ENCODE measurements at places on chromosomes 1 and 21.

DNA sequence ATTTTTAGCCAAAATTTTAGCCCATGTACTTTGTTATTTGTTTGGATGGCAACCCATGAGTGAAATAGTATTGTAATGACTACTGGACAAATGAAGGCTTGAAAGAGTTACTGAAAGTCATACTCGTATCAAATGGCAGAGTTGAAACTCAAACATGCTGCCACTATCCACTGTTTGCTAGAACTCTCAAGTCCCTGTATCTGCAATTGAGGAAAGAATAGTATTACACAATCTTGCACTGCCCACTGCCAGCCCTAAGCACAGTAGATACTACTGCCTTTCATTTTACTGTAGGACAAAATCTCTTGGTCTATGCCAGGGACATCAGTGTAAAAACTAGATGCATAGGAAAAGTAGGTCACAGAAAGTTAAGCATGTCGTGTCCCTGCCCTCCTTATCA lies 581.1 kb upstream of the PLXNA2 start:
- no peak for DNase-seq

GRCh38 chr21:42781150-42781970 lies 98.0 kb downstream of the WDR4 start:
- DNase-seq = no peak

GRCh38 chr1:40763742-40764532 lies 19.6 kb upstream of the KCNQ4 start:
- peak; percentile 26 for DNase-seq

GRCh38 chr1:213281640-213282301 lies 230.7 kb downstream of the RPS6KC1 start:
- DNase-seq = no peak

DNA sequence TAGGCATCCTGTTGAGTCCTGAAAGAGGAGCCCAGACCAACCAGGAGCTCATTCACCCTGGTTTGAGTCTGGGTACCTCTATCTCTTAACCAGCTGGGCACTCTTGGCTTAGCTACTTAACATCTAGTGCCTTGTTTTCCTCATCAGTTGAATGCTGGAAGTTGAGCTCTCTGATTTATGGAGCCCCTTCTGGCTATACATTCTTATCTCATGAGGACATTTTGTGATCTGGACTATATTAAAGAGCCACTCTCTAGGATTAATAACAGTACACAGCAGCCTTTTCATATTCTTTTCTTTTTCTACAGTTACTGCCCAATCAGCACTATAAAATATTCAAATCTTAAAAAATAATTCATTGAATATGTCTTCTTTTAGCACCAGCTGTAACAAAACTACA lies 296.9 kb upstream of the RUNX1 start:
- DNase-seq = no peak

DNA sequence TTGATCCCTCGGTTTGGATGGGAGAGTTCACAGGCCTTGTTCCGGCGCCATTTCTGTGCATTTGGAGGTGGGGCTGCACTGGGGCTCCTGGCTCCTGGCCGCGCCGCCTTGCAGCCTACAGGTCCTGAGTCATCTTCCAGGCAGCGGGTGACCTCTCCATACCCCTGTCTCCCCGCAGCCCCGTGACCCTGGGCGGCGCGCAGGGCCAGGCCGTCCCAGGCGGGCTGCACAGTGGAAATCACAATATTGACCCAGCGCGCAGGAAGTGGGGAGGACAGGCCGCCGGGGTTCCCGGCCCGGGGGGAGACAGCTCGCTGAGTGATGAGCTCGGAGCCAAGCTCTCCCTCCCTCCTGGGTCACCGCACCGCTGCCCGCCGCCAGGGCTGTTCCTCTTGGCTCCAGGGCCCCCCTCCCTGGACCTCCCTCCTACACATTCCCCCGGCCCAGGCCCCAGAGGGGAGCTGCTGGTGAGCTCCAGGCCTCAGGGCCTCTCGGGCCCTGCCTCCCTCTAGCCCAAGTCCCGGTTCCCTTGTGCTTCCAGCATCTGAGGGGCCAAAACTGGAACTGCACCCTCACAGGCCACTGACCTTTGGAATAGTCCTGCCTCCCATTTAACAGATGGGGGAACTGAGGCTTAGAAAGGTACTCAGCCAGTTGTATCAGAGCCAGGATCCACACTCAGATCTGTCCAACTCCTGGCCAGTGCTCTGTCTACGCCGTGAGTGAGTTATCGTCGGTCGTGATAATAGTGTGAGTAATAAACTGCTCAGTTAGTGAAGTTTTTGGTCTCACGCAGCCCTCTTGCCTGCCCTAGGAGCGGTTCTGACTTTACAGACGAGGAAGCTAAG lies 142.9 kb upstream of the WNT4 start:
- DNase-seq = no peak

DNA sequence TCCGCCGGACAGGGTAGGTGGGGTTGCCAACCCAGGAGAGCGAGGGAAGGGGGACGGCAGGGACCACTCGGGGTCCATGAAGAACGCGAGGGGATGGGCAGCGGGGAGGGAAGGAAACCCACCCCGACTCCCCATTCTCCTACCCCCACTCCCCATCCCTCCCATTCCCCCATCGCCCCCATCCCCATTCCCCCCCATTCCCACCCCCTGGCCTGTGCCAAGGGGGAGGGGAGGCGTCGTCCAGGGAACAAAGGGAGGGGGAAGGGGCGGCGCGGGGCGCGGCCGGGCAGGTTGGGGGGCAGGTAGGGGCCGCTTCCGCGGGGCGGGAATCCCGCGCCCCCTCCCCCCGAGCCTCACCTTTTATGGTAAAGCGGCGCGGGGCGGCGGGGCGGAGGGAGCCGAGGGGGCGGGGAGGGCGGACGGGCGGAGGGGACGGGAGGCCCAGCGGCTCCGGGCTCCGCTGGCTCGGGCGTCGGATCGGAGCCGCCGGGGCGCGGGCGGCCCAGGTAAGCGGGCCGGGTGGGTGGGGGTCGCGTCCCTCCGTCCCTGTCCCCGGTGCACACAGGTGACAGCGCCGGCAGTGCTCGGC lies at the start of gene FBLIM1:
TSS of gene FBLIM1 (plus strand) at position 453 of the 589 bp plus-strand sequence. CDS start 6,189 bp downstream, outside the sequence.
- no peak for DNase-seq

- no peak for DNase-seq
Observed at GRCh38 chr1:25870614-25871013, 4.9 kb downstream of the PAQR7 start.

DNA sequence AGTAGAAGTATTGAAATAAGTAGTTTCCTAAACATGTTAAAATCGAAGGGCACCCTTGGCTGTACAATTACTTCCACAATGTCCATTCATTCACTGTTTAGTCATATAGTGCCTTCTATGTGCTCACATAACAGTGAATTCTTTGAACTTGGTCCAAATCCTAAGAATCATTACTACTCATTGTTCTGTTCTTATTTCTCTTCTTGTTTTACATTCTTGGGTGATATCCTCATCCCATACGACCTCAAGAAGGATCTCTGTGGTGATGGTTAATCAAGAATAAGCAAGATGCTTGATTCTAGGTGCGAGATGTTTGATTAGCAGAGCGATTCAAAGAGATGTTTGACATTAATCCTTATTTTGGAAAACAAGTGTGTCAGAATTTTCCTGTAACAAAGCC lies 667.4 kb upstream of the ZP4 start:
- DNase-seq = no peak

- DNase-seq = no peak
Observed at GRCh38 chr1:203589171-203589570, 37.5 kb upstream of the ATP2B4 start.

DNA sequence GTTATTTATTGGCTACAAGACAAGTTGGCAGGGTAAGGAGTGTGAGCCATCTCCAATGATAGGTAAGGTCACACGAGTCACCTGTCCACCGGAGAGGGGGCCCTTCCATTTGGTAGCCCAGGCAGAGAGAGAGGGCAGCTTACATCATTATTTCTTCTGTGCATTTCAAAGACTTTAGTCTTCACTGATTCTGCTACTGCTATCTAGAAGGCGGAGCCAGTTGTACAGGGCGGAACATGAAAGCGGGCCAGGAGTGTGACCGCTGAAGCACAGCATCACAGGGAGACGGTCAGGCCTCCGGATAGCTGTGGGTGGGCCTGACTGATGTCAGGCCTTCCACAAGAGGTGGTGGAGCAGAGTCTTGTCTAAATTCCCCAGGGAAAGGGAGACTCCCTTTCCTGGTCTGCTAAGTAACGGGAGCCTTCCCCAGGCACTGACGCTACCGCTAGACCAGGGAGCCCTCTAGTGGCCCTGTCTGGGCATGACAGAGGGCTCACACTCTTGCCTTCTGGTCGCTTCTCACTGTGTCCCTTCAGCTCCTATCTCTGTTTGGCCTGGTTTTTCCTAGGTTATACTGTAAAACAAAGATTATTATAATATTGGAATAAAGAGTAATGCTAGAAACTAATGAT lies 36.7 kb downstream of the ZNF695 start:
- peak; percentile 9 for DNase-seq

GRCh38 chr1:236489710-236490377 lies 33.9 kb upstream of the LGALS8 start:
- DNase-seq = no peak

DNA sequence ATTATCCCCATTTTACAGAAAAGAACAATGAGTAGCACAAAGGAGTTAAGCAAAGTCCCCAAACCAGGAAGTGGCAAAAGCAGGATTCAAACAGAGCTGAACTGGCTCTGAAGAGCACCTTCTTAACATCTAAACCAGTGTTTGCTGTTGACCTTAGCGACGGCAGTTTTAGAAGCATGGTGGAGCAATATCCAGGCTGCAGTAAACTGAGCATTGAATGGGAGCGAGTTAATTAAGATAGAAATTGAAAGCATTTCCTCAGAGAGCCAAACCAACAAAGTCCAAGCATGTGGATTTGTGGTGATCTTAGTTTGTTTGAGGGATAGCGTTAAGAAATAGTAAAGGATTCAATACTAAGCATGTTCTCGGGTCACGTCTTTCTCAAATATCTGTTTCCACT lies 13.4 kb upstream of the ZNF281 start:
- no peak for DNase-seq

- DNase-seq = no peak
Observed at GRCh38 chr1:97740891-97741290, 179.9 kb downstream of the DPYD start.

- DNase-seq = no peak
Observed at GRCh38 chr1:175842550-175842949, 99.2 kb upstream of the TNR start.

DNA sequence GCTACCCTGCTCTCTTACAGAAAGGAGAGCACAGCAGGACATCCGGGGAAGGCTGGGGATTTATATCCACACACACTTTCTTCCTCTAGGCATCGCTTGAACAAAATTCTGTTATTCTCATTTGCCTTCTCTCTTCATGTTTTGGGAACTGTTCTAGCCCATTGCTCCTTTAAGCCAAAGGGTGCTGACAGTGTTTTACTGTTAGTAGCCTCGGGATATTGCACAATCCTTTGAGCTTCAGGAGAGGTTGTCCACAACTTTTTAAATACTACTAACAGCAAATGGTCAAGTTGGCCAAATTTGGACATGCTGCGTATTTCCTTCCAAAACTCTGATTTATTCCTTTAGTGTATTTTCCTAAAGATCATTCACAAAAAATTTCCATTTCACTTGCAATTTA lies 579.2 kb upstream of the RGS18 start:
- DNase-seq = no peak

DNA sequence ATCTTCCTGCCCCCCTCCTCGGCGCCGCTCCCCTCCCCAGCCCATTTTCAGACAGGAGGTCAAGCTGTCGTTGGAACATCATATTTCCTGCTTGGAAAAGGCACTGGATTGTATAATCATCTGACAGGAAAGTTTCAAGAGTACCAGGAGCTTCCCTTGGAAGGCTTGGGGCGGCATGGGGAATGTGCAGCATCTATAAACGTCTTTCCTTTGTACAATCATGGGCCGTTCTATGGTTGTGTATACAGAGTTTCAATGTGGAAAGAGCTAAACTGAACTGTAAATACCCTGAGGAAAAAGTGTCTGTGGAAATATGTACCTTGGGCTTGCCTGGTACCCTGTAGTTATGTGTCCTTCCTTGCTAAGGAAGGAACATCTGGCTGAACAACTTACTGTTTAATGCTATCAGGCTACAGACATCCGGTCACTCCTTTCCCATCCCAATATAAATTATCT lies 368.1 kb upstream of the ADGRL2 start:
- no peak for DNase-seq

DNA sequence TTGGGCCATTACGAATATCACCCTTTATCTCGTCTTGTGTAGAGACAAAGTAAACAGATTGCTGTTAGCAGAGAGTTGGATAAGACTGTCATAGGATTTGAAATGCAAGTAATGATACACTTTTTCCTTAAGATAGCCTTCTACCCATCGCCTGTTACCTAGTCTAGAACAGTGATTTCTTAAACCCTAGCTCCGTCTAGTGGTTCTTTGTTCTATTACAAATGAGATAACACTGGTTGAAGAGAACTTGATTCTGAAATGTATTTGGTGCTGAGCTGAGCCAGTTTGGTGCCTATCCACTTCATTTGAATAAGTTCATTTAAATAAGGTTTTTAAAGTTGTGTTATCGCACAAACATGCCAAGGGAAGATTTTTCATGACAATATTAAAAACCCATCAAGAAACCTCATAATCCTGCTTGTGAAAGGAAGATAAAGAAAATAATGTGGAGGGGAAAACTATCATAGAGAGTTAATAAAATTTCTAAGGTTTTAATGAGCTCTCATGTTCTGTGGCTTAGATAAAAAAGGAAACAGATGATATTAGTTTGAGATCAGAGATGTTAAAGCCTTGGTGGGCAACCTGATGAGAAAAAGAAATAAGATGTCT lies 1.5 kb upstream of the KCNH1 start:
- DNase-seq = peak; percentile 27

GRCh38 chr1:3670823-3671265 lies 18.5 kb downstream of the TP73 start:
- DNase-seq = no peak

GRCh38 chr21:42495765-42496119 lies 282 bp downstream of the RSPH1 start:
- DNase-seq = no peak

GRCh38 chr1:102732927-102733326 lies 375.4 kb downstream of the COL11A1 start:
- DNase-seq = no peak

- DNase-seq = no peak
Observed at GRCh38 chr1:173485401-173485800, 8.3 kb downstream of the PRDX6 start.

- DNase-seq = no peak
Observed at GRCh38 chr1:99297923-99298322, 33.6 kb downstream of the PLPPR4 start.

DNA sequence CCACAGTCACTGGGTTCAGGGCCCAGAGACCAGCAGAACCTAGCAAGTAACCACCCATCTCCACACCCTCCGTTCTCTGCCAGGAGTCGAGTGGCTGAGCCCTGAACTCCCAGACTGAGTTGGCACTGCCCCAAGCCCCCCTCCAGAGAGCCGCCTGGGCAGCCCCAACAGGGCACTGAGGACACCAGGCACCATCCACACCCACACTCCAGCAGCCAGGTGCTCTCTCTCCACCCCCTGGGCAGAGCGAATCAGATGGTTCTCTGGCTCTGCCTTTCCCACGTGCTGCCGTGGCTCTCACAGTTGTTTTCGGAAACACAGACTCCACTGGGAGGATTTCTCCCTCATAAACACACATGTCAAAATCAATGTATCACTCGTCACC lies 13.6 kb downstream of the WDR4 start:
- DNase-seq = no peak

Data from CD4-positive, alpha-beta memory T cell (primary cell).